Activated T-cell treated with anti-CD3 and anti-CD28 coated beads, Interleukin-2, amount 50 U/mL, for 72 hours (primary cell): ENCODE measurements at places on chromosomes 4 and X.

DNA sequence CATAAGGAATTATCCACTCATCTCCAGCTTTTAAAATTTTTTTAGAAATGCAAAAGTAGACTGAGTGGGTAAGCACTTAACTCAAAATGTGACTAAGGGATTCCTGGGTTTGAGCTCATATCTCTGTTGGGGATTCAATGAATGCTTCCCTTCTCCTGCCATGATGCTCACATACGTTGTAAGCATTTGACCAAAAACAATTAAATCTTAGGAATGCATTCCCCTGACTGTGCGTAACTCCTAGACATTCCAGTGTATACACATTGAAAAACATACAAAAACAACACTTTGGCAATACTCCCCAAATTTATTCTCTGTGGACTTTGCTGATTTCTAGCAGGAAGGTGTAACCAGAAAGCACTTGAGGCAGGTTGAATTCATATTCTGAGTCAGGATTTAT is 29.8 kb downstream of the SPANXA2 start:
- DNase-seq: no peak

DNA sequence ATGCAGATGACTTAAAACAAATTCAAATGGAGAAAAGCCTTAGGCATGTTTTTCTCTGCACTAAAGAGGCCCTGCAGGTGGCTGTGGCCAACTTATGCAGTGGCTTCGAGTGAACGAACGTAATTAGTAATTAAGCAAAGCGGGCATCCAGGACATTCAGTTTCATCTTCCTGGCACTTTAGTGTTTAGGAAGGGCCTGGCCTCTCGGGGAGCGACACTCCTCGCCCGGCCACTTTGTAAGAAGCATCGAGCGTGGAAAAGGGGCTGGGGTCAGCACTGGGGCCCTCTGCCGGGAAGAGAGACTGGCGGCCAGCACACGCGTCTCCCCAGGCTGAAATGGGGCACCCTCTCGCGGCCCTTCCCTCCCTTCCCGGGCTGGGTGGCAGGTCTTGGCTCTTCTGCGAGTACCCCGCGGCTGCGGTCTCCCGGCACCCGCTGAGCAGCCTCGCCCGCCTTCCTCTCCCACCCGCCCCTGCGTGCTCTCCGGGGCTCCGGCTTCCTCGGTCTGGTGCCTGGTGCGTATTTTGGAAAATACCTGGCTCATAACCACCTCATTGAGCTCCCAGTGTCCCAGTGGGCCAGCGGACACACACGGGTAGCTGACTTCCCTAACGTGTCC is 677 bp upstream of the CYP4V2 start:
- DNase-seq: peak; percentile 41

GRCh38 chr4:156571146-156571545 is 400.5 kb downstream of the PDGFC start:
- no peak for DNase-seq

DNA sequence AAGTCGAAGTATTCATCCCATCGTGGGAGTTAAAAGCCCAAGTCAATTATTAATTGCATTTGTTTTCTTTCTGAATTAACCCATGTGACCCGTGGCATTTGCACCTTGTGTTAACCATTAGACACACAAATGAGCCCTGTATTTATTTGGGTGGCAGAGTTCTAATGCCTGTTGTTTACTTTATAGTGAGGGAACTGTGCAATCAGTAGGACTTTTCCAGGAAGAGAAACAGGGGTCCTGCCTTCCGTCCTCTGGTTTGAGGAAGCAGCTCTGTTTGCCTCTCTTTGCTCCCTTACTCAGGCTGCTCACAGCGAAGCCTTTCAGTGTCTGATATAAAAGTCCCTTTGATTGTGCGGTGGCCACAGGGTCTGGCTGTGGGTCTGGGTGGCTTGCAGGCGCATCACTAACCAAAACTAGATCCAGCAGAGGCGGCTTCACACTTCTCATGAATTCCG is 263.6 kb downstream of the PTTG2 start:
- DNase-seq: no peak

GRCh38 chrX:31483336-31483735 is 411.5 kb upstream of the FTHL17 start:
- no peak for DNase-seq

DNA sequence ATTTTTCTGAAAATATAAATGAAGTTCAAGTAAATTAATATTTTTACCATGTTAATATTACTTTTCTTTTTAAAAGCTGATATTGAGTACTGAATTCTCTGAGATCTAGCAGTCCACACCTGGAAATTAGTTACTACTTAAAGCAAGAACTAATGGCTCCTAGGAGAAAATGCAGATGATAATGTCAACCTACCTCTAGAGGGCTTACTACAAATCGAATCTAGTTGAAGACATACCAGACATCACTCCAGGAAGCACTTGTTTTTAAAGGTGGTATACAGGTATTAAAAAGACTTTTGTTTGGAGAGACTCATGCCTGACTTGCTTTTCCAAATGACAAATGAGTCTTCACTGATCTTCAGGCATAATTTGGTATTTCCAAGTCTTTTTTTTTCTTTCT is 516.4 kb upstream of the BOD1L1 start:
- DNase-seq: no peak

- no peak for DNase-seq
These were observed 140.6 kb downstream of the GPM6A start for GRCh38 chr4:175671491-175671934.

DNA sequence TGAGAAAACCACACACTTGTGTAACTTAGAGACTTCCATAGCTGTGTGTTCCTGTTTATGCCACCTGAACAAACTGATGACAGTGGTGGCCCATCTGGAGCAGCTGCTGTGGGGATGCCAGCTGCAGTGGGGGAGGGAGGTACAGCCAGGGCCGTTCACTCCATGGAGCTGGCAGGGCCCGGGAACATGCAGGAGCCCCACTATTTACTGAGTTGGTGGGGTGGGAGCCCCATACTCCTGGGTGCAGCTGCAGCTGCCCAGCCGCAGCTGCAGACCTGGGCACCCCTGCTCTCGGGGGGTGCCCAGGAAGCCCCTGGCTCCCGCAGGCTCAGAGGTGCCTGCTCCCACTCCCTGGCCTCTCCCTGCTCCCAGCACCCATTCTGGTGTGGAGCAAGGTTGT is 398.6 kb upstream of the RASGEF1B start:
- DNase-seq: no peak

DNA sequence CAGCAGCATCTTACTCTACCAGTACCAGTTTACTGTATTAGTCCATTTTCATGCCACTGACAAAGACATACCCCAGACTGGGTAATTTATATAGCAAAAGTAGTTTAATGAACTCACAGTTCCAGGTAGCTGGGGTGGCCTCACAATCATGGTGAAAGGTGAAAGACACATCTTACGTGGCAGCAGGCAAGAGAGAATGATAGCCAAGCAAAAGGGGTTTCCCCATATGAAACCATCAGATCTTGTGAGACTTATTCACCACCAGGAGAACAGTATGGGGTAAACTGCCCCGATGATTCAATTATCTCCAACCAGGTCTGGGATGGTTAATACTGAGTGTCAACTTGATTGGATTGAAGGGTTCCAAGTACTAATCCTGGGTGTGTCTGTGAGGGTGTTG is 69.3 kb downstream of the YIPF6 start:
- DNase-seq: peak; percentile 46

DNA sequence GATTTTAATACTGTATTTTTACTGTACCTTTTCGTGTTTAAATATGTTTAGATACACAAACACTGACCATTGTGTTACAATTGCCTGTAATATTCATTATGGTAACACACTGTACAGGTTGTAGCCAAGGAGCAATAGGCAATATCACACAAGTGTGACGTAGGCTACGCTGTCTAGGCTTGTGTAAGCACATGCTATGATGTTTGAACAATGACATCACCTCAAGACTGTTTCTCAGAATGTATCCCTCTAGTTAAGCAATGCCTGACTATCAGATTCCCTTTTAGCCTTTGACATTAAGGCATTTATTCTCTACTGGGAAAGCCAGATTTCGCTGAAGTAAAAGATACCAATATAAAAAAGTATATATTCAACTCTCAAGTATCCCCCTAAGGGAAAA is 66.2 kb downstream of the VCX3A start:
- no peak for DNase-seq

GRCh38 chrX:129665916-129666644 is 11.3 kb upstream of the APLN start:
- DNase-seq: no peak

DNA sequence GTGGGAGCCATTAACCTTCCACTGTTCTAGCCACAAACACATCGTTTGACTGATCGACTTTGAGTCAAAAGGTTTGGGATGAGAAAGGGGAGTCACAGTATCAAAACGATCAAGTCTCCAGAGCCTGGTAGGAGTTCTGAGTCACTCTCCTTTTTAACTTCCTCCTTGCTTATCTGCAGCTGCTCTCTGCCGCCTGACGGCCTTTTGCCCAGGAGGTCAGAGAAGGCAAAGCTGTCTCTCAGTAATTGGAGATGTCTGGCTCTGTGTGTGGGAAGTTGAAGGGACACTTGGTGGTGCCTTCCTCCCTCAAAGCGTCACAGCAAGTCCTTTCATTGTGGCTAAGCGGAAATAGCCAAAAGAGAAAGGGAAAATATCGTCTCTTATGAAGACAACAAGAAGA is 63.1 kb downstream of the ANOS1 start:
- no peak for DNase-seq

DNA sequence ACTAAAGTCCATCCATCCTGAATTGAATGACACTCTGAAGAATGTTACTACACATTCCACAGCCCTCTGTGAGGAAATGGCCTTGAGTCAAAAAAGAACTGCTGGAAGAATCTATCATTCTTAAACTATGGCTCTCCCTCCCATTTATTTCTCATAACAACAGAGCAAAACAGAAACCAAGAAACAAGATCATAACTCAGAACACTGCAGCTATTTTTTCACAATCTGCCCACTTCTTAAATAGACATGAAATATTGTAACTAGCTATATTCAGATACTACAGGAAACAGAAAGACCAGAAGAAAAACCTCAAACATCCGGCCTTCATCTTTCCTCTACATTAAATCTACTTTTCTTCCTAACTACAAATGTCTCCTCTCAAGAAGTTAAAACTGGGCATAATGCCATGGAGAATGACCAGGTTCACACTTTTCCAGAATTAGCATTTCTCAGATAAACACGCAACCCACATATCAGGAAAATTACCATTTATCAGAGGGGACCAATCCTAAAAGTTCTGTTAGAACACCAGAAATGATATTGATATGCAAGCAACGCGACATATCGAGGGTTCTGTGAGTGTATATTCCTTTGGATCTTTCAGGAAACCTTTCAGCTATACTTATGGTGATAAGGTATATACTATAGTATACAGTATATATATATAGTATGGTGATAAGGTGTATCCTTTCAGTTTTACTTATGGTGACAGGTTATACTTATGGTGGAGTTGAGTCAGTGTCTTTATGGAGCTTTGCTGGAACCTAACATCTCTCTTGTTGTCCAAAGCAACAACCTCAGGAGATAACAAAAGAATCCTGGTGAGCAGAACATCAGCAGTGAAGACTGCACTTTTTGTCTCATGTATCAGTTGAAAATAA is 60.4 kb upstream of the IRF2 start:
- DNase-seq: no peak

DNA sequence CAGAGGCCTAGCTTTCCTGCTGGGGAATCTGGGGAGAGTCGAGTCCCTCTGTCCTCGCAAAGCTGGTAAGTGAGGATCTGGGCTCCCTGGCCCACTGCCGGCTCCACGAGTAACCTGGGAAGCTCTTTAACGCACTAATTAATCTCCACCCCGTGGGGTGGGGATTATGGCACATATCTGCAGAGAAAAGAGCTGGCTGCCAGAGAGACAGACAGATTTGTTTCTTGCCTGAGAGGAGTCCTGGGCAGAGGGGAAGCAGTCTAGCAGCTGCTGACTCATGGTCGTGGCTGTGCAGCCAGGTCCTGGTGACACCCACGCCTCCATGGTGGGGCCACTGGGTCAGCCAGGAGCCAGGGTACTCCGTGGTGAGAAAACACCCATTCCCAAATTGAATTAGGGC is 14.0 kb downstream of the SORCS2 start:
- no peak for DNase-seq

DNA sequence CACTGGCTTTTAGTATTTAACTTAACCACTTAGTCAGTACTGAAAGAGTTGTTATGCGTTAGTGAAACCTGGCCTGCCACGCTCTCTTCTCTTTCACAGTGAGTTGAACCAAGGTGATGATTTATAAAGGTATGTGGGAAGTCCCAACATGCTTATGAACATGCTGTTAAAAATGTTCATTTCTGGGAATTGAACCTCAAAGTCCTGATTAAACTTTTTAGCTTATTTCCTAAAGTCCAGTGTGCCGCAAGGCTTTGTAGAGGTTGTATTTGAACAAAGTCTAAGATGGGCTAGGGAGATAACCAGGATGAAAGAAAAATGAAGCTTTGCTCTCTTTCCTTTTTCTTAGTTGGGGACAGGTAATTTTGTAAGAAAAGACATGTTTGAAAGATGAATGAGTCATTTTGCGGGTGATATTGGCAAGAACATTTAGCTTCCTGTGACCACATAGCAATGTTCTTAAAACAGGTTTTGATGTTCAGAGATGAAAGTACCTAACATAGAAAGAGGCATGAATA is 270.3 kb downstream of the DTHD1 start:
- DNase-seq: peak; percentile 43

GRCh38 chr4:181548873-181549575 is 694.2 kb upstream of the TENM3 start:
- DNase-seq: no peak

- no peak for DNase-seq
These were observed 21.4 kb upstream of the ANXA10 start for GRCh38 chr4:168070903-168071302.

GRCh38 chr4:88503344-88503743 is 20.2 kb downstream of the PYURF start:
- DNase-seq: no peak

DNA sequence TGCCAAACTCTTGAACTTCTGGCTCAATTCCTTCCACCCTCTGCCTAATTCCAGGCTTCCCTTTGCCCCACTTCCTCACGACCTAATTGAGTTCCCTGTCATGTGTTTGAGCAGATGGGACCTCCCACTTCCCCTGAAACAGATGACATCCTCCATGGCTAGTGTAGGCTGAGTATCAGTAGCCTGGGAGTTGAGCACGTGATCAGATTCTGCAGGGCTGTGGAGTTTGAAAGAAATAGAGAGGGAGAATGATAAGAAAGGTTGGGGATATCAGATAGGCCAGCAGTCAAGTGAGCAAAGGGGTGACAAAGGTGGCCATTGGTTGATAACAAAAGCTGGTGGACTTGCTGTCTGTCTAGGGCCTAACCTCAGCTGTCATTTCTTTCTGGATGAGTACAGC is 18.8 kb upstream of the NWD2 start:
- DNase-seq: no peak

- DNase-seq: no peak
These were observed 199.2 kb downstream of the DCTD start for GRCh38 chr4:182717788-182718583.

DNA sequence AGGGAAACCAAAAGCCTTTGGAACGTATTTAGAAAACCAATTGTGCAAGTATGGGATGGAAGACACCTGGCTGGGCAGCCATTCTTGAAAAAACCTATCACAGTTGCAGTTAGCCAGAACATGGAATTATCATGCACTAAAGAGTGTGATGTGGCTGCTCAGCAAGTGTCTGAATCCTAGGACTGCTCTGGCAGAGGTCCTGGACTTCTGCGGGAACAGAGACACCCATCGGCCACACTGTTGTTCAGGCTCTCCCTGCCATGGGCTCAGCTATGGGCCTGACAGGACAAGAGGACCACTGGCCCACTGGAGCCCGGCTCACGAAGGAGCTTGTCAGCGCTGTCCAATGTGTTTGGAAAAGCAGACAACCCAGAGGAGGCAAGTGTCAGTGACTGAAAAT is 115.7 kb upstream of the GPC4 start:
- no peak for DNase-seq
